Naive thymus-derived CD8-positive, alpha-beta T cell (primary cell): ENCODE measurements at places on chromosomes 3 and 15. TPM values are rescaled to one million over a fixed set of nuclear protein-coding genes. Genes with fewer than 3 reads are reported as not detected.

- no peaks in the 10 kb centered on the region for H3K36me3 ChIP-seq
- peaks cover 17% of the 10 kb centered on the region for H3K27me3 ChIP-seq
- no peak within 1 kb of the TSS for H3K27ac ChIP-seq
- DNase-seq = no peak
Measured at GRCh38 chr3:50278880-50279224, at the start of gene LSMEM2. LSMEM2 (plus strand) TSS chr3:50279087; CDS start chr3:50279114, 27 bp downstream.

DNA sequence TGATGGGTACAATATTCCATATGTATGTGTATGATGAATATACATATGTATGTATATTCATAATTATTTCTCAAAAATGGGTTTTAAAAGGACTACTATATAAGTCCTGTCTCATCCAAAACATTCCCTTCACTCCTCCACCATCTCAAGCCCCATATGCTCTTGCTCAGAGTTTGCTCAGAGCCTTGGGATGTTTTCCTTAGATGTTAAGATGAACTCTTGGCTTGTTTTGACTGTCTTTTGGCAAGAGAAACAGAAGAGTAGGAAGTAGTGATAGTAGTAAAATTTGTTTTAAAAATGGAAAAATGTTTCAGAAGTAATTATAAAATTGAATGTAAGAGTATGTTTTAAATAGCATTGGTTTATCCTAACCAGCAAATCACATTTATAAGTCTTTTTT, 6.2 kb upstream of the EPHA3 start:
- no peaks in the 10 kb centered on the region for H3K36me3 ChIP-seq
- H3K27ac ChIP-seq = no peak overlapping the region

GRCh38 chr3:58623478-58623877, 43.1 kb downstream of the FAM3D start:
- no peaks in the 10 kb centered on the region for H3K4me1 ChIP-seq
- no peaks in the 10 kb centered on the region for H3K36me3 ChIP-seq
- H3K27ac ChIP-seq = no peak overlapping the region

Gene PLIN1
- 0.96 TPM for total RNA-seq

Gene CRYGS
- 12.1 TPM for total RNA-seq

- H3K27me3 ChIP-seq = no peaks in the 10 kb centered on the region
- no peak for DNase-seq
- H3K4me3 ChIP-seq = no peak overlapping the region
- H3K4me1 ChIP-seq = peaks cover 9% of the 10 kb centered on the region
- H3K36me3 ChIP-seq = peaks cover 2% of the 10 kb centered on the region
Measured at GRCh38 chr3:15262021-15262420, 56.0 kb downstream of the CAPN7 start.

Gene CA12
- not detected for total RNA-seq

Gene KCNH8
- 0.58 TPM for total RNA-seq

Gene PRKCI
- 23.4 TPM for total RNA-seq

Gene CHRNB4
- total RNA-seq = not detected

- no peak for DNase-seq
- no peak overlapping the region for H3K4me3 ChIP-seq
- peaks cover 39% of the 10 kb centered on the region for H3K27me3 ChIP-seq
- H3K36me3 ChIP-seq = no peaks in the 10 kb centered on the region
Measured at GRCh38 chr15:93070132-93070531, 18.9 kb downstream of the RGMA start.

Gene CCDC80
- total RNA-seq = not detected

Gene PLXNB1
- total RNA-seq = 2.0 TPM

GRCh38 chr3:182986021-182986420, 5.7 kb upstream of the DCUN1D1 start:
- H3K4me3 ChIP-seq = no peak overlapping the region
- H3K36me3 ChIP-seq = no peaks in the 10 kb centered on the region
- H3K4me1 ChIP-seq = peaks cover 5% of the 10 kb centered on the region
- DNase-seq = no peak
- H3K27ac ChIP-seq = no peak overlapping the region

GRCh38 chr15:29364426-29365078, 94.9 kb upstream of the NSMCE3 start:
- H3K4me3 ChIP-seq = no peak overlapping the region
- peaks cover 13% of the 10 kb centered on the region for H3K27me3 ChIP-seq
- H3K4me1 ChIP-seq = no peaks in the 10 kb centered on the region

- H3K27me3 ChIP-seq = no peaks in the 10 kb centered on the region
- H3K4me3 ChIP-seq = no peak overlapping the region
- H3K4me1 ChIP-seq = no peaks in the 10 kb centered on the region
- DNase-seq = no peak
Measured at GRCh38 chr3:191353022-191353777, 22.9 kb upstream of the UTS2B start.

Gene AGBL1
- total RNA-seq = not detected

Gene PLA1A
- total RNA-seq = not detected

DNA sequence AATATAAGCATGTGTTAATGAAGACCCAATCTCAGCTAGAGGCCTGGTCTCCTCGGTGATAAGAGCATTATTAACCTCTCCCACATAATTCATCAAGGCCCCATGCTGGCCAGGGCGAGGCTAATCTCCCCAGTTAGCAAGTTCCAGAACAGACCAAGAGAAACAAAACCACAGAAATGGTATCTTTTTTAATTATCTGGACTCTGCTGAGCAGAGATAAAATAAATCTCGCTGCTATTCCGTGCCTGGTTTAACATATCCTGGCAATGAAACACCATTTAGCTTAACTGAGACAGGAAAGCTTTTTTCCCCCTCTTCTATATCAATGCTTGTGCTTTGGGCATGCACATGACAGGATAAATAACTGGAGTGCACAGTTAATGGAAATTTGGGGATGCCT, 72.5 kb upstream of the ARHGEF3 start:
- peak overlapping the region; percentile 41 for H3K27ac ChIP-seq
- H3K27me3 ChIP-seq = no peaks in the 10 kb centered on the region
- no peaks in the 10 kb centered on the region for H3K36me3 ChIP-seq
- no peak overlapping the region for H3K4me3 ChIP-seq
- DNase-seq = no peak
- H3K4me1 ChIP-seq = peaks cover 32% of the 10 kb centered on the region

Gene CD200R1
- total RNA-seq = 8.8 TPM
